Stimulated activated CD8-positive, alpha-beta memory T cell treated with anti-CD3 and anti-CD28 coated beads, Interleukin-2, amount 100 ng/mL, for 1 hour (primary cell): ENCODE measurements at places on chromosomes 1 and 21.

DNA sequence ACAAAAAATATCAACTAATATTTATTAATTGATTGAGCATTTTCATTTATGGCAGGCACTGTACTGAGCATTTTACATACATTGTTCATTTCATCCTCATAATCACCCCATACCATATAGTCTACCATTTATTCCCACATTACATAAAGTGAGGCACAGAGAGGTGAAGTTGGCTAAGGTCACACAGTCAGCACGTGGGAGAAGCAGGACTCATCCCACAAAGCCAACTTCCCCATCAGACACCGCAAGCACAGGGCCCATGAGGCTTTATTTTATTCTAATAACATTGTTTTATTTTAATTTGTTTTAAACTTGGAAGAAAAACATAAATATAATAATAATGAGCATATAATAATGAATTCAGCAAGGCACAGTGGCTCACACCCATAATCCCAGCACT, 43.1 kb upstream of the CAPZB start:
- no peak for DNase-seq

DNA sequence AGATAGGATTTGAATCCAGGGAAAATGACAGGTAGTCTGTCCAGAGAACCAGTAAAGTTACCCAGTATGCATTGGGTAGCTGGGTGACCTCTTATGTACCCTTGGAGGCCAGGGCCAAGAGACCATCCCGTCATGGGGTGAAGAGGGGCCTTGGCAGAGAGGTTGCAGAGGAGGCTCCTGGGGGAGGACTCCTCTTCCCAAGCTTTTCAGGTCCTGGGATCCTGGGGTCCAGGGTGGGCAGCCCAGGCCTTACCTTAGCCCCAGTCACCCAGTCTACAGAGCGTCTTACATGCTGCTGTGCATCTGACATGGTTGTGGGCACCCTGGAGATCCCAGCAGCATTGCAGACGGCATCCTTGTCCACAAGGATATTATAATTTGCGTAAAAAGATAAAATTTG, 14.0 kb downstream of the PMF1 start:
- DNase-seq: no peak

DNA sequence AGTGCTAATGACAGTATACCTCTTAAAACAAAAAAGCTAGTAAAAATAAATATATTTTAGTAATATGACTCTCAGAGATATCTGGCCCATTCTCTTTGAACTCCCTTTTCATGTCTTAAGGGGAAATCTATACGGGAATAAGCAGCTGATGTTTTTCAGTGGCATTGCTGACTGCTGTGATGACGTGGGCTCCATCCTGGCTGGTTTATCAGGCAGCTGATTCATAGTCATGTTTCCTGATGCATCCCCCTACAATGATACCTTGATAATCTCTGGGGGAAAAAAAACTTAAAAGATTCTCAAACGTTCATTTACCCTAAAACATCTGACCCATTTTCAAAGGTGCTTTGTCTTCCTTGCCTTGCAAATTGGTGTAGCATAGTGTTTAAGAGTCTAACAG, 53.8 kb downstream of the ABCA4 start:
- no peak for DNase-seq

DNA sequence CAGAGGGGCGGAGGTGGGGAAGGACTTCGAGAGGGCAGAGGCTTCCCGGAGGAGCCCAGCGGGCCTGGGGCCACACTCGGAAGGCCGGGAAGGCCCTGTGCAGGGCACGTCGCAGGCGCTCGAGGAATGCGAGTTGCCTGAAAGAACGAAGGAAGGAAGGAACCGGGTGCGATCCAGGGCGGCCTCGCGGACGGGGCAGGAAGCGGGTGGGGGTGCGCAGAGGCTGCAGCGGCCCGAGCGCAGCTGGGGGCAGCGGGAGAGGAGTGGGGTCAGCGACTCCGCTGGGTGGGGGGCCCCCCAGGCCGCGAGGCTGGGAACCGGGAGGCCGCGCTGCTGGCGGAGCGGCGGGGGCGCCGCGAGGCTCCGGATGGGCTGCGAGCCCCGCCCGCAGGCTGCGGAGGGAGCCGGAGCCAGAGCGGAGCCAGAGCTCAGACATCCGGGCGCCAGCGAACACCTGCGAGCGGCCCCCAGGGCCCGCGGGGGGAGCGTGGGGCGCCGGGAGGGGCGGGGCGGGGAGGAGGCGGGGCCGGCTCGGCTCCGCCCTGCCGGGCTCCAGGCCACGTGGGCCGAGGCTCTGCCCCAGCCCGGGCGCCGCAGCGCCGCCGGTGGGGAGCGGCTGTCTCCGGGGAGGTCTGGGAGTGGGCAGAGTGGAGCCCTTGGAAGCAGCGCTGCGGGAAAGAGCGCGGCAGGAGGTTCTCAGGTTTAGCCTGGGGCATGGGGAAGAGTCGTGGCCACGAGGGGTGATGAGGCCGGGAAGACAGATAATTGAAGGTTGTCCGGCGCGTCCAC, 4.6 kb downstream of the ID3 start:
- peak; percentile 66 for DNase-seq

GRCh38 chr1:154483941-154484803, 17.8 kb upstream of the TDRD10 start:
- DNase-seq: no peak

DNA sequence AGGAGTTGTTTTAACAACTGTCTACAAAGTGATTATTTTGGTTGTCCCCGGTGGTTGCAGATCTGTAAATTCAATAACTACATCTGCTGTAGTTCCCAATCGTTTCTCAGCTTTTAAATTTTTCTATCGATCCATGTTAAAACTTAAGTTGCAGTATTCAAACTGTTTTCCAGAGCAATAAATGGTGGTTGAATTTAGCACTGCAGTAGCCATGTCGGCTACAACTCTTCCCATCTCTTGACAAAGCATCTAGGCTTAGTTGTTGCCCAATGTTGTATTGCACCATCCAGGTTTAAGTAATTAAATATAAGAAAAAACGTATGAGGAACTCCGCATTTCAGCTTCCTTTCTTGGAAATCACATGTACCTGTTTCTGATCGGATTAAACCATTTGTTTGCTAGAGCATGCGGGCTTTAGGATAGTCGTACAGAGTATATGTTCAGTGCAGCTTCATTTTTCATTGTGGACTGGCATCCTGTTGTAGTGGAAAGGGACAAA, 996 bp downstream of the CNIH4 start:
- DNase-seq: no peak
